ENCODE measurements at places on chromosomes 12 and 14.

- DNase-seq = no peak
Measured at GRCh38 chr12:106907411-106907810, 48.3 kb upstream of the TMEM263 start.

- no peak for DNase-seq
Measured at GRCh38 chr14:103488960-103489359, 33.7 kb downstream of the CKB start.

GRCh38 chr12:2338381-2338780 lies 285.6 kb downstream of the CACNA1C start:
- no peak for DNase-seq

- DNase-seq = no peak
Measured at GRCh38 chr14:23801766-23802165, 151.8 kb upstream of the DHRS4 start.

DNA sequence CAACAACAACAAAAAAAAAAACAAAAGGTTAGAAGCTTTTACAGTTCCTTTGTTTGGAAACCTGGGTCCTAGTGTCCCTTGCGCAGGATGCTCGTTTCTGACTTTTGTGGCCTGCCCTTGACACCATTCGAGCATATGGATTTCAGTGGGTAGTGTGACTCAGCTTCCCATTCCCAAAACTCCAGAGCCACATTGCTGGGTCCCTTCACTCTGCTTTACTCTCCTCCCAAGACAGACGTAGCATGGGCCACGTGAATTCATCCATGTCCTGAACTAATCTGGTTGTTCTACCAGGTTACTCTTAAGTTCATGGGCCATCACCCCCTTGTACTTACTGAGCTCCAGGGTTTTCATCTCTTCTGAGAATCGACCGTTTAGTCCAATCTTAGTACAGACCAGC lies 68.0 kb upstream of the MAX start:
- DNase-seq = no peak

- no peak for DNase-seq
Measured at GRCh38 chr12:107125833-107126232, 32.5 kb upstream of the CRY1 start.

Measured in heart left ventricle (tissue), 16 donors.